ENCODE measurements at places on chromosomes 3 and 15.

- DNase-seq: no peak
Observed at GRCh38 chr15:52232327-52232726, 41.1 kb upstream of the GNB5 start.

GRCh38 chr3:51378065-51378464 is 7.0 kb upstream of the MANF start:
- DNase-seq: no peak

DNA sequence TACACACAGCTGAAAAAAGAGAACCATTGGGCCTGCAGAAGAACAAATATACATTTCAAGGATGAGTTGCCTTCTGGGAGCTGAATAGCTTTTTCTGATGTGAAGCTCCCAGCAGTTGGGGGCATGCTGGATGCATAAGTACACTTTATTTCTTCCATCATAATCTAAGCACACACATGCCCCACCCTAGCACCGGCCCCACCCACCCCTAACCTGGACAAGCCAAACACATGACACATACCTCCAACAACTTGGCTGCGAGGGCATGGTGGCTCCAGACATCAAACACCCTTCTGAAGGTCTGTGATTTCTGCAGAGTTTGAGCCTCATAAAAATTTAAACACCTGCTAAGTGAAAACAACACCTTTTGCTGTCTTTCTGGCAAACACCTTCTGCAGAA is 307.2 kb upstream of the TRIM42 start:
- no peak for DNase-seq

DNA sequence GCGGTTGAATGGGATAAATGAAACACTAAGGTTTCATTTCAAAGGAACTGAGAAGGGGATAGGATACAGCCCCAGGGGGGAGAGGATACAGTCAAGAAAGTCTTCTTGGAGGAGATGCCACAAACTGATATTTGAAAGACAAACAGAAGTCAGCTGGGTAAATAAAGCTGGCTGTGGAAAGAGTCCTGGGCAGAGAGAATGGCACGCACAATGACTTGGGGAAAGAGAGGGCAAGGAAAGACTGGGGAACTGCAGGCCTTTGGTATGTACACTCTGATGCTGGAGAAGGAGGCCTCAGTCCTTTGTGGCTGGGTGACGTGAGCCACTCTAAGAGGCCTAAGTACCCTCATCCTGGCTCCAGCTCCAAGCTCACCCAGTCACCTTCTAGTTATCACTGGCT is 45.2 kb upstream of the LMCD1 start:
- no peak for DNase-seq

DNA sequence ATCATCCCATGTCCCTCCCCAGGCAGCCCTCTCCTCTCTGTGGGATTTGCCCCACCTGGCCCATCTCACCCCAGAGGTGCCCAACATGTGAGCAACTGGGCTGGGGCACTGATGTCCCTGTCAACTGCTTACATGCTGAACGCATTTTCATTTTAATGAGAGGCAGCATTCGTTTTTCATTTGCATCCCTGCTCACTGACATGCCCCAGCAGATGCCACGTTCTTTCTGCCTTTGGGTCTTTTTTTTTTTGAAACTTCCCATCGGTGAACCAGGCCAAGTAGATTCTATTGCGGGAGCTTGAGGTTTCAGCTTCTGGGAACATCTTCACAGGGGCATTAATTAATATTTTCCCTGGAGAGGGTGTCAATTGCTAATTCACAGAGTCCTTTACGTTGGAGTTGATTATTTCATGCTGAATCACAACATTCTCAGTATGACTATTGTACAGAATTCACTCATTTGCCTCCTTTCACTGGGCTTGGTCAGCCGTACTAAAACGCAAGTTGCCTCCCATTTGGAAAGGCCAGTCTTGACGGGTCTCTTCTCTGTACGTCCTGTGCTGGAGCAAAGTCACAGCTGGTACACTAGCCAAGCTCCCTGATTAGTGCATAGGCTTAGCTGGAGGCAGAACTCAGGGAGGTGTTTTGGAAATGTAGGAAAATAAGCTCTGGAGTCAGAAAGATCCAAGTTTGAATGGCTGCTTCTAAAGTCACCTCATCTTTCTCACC is 69.8 kb downstream of the CHRNA7 start:
- DNase-seq: no peak

DNA sequence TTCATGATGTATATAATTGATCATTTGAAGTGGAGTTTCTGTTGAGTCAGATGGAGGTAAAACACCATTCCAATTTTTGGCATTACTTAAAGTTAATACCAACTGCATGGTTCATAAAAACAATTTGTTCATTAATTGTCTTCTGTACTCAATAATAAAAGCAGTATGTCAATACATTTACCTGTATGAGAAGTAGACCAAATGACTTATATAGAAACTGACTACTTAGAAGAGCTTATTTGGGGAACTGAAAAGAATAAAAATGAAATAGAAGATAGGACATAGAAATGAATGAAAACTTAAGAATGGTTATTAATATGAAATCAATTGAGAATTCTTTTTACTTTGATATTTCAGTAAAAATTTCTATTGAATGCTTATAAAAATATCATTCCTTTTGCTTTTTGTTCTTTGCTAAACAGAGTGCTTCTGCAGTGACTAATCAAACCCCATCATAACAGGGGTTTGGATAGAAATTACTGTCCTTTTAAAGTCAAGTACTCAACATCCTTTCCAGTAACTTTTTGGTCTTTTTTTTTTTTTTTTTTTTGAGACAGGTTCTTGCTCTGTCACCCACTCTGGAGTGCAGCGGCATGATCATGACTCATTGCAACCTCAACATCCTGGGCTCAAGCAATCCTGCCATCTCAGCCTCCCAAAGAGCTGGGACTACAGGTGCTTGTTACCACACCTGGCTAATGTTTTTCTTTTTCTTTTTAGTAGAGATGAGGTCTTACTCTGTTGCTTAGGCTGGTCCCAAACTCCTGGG is 6.5 kb upstream of the CRYBG3 start:
- DNase-seq: peak; percentile 3

DNA sequence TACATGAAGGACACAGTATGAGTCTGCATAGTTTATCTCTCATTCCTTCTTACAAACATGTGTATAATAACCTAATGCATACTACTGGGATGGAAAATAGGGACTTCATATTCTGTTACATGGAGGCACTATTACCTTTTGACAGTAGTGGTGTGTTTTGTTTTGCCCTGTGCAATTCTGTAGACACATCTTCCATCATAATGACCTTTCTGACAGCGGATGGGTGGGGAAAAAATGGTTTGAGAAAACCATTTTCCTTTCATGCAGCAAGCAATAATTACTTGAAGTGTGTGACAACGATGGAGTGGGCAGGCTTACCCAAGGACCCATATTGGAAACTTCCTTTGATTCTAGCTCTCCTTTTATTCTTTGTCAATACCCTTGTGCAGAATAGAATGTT is 153.6 kb upstream of the ONECUT1 start:
- no peak for DNase-seq

DNA sequence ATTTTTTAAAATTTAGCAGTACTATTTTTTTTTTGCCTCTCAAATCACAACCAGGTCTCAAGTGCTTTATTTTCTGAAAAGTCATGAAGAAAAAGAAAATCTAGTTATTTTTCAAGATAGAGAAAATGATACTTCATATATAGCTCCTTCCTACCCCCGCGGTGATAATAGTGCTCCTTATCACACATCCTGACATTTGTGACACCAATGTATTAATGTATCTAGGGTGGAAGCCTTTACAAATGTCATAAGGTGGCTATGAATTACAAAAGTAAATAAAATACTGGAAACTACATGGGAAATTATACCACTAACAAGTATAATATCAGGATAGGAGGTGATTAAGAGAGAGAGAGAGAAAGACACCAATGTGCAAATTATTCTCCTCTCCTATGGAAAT is 582.2 kb downstream of the UNC13C start:
- no peak for DNase-seq

GRCh38 chr15:90001683-90002427 is 731 bp downstream of the ZNF710 start:
- peak; percentile 79 for DNase-seq

DNA sequence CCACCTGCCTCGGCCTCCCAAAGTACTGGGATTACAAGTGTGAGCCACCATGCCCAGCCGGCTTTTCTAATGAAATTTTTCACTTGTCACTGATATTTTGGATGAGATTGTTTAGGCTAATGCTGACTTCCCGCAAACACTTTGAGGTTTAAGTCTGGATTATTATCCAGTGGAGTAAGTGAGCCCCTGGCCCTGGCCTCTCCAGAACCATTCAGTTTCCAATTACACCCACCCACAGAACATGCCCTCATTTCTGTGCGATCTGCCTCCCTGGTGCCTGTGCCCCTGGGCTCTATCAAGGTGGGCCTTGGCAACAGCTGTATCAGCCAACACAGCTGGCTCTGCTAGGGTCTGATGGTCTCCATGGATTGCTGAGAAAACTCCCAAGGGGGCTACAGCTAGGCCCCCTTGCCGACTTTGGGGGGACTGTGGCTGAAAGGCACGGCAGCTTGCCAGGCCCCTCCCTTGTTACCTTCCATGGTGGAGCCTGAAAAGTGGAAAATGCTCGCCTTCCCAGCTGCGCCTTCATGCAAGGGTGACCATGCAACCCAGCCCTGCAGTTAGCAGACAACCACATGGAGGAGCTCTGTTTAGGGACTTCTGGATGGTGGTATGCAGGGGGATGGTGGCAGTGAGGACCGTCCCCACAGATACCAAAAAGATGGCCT is 288.9 kb downstream of the FAM43A start:
- no peak for DNase-seq

- DNase-seq: no peak
Observed at GRCh38 chr3:50587806-50588758, 18.8 kb downstream of the HEMK1 start.

- no peak for DNase-seq
Observed at GRCh38 chr3:160810362-160811236, 54.6 kb downstream of the PPM1L start.

- DNase-seq: no peak
Observed at GRCh38 chr3:185759512-185759911, 65.3 kb downstream of the IGF2BP2 start.
